ENCODE measurements at places on chromosomes 5 and 9. TPM values are rescaled to one million over a fixed set of nuclear protein-coding genes. Genes with fewer than 3 reads are reported as not detected.

PNPLA7 gene
- 6.4 TPM for polyA plus RNA-seq

TSSK1B gene
- not detected for polyA plus RNA-seq

DNA sequence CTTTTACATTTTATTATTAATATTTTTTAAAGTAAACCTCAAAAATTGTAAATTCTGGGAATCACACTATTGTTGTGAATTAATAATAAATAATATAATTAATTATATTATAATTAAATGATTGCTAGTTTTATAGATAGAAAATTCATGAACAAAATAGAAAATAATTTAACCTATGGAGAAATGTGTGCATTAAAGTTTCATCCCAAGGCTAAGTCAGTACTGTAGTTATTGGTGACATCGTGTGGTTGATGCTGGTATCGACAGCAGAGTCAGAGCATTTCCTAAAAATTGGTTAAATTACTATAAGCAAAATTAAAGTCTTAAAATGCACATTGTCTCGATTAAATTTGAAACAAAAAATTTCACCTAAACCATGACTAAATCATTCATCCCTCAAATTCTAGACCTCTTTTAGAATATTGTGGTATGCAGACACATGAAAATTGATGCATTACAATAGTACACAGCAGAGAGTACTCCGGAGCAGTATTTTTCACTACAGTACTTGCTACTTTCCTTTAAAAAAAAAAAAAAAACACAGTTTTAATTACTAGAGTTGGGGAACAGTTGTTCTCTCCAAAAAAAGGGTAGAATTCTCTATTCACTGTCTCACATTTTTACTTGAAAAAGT is 73.9 kb downstream of the RORB start:
- DNase-seq, result no peak

DNA sequence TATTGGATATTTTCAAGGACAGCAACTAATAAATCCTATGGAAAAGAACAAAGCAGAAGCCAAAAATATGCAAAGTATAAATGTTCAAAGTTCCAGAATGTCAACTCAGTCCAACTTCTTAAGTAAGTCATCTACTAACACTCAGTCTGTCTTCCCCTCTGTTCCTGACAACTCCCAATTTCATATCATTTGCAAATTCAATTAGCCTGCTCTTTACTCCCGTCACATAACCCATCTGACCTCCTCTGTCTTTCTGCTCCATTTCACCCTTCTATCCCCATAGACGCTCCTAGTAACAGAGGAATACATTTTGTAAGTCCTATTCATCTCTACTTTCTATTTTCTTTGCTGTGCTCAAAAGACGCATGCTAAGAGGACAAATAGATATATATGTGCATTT is 659.8 kb upstream of the MEF2C start:
- no peak for DNase-seq

DNA sequence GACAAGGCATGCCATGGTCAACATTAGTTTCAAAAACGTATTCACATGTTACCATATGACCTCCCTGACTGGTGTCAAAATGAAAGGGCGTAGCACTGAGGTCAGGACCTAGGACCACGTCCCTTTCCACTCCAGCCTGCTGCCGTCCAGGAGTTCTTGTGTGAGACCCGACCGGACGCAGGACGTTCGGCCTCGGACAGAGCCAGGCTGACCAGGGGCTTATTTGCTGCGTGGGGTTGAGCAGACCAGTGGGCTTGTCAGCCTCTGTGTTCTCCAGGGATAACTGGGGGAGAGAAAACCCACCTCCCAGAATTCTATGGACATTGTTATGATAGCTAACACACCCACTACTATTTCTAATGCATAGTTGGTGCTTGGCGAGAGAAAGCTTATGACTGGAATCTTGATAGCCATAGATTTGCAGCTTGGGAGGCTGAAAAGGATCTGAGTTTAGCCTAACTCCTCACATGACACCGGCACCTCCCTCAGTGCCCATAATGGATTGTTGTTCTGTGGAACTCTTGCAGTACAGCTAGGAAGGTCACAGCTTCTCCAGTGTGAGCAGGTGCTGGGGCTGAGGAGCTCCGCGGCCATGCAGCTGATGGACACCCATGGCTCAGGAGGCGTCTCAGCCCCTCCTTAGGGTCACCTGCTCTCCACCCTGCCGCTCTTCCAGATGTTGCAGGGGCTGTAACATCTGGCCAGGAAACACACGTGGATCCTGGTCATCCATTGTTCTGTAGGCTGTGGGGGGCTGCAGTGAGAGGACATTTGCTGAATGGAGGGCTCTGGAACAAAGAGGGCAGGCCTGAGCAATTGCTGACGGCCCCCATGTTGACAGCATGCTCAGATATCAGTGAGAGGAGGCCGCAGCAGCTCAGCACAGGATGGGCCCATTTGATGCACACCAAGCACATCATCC is 368.4 kb downstream of the IRX2 start:
- no peak for DNase-seq

GRCh38 chr5:56253924-56254323 is 20.8 kb upstream of the ANKRD55 start:
- DNase-seq, result no peak

DNA sequence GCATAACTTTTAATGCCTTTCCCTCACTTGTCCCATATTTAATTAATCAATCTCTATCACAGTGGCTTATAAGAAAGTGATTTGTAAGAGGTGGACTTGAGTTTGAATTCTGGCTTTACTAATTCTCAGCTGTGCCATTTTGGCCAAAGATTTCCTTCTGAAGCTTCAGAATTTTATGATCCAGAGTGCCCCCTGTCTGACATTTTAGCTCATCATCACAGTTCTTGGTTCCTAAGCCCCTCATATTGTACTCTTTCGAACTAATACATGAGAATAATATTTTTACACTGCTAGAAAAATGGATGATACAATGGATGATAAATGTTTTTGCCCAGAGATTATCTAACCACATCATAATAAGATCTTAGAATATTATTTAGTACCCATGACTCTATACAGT is 1014.1 kb downstream of the PTPRD start:
- DNase-seq, result no peak

- no peak for DNase-seq
Measured at GRCh38 chr5:172199446-172199845, 5.5 kb downstream of the EFCAB9 start.

DNA sequence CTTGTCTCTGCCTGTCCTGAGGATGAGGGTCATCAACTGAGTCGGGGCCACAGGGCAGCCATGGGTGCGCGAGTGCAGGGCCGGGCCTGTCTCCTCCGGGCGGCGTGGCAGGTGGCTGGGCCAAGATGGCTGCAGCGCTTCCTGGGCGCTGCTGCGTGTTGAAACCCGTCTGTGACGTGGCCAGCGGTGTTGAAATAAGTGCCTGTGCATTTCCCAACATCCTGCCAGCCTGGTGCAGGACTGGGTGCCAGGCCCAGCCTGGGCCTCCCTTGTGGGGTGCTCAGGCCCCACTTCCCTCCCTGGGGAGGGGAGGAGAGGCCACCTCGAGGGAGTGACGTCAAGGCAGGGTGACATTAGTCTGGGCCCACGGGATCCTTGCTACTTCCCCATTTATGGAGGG is 45.5 kb downstream of the RXRA start:
- no peak for DNase-seq

GRCh38 chr5:55176176-55176818 is 3.3 kb upstream of the CDC20B start:
- DNase-seq, result no peak

DNA sequence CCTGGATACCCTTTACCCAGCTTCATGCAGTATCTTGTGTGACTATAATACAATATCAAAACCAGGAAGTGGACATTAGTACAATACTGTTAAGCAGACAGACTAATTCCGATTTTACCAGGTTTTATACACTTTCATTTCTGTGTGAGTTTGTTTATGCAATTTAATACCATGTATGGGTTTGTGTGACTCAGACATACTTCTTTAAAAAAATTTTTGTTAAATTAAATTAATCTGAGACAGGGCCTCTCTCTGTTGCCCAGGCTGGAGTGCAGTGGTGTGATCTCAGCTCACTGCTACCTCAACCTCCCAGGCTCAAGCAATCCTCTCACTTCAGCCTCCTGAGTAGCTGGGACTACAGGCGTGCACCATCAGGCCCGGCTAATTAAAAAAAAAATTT is 156.8 kb downstream of the GAPVD1 start:
- DNase-seq, result no peak

TMEM171 gene
- polyA plus RNA-seq, result 0.23 TPM

CNTLN gene
- polyA plus RNA-seq, result 6.7 TPM

IFNK gene
- not detected for polyA plus RNA-seq

DNA sequence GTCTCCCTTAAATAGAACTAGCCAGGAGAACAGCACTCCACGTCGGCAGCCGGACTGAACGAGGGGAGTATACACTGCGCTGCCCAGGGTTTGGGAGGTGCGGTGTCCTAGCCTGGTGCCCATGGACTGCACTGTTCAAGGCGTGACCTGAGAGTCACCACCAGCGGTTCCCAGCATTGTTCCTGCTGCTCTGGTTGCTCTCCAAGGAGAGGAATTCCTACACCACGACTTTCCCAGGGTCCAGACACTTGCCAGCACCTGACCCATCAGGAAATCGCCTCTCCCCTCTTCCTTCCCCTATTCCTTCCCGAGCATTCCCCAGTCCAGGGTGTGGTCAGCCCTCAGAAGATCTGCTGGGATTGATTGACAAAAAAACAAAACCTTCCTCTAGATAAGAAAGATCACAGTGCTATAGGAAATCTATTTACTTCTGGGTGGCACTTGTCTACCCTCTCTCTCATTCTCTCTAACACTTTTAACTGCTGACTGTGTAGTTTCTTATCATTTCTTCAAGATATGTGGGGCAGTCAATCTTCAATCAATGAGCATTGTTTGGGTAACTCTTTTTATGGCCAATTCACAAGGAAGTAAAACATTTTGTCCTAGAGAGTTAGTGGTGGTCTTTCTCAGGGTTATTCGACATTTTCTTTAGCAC is 297.8 kb upstream of the ACTBL2 start:
- DNase-seq, result no peak

CDHR2 gene
- polyA plus RNA-seq, result not detected

PTGDS gene
- polyA plus RNA-seq, result 71.8 TPM

- no peak for DNase-seq
Measured at GRCh38 chr5:173878224-173878967, 9.8 kb upstream of the CPEB4 start.

DNA sequence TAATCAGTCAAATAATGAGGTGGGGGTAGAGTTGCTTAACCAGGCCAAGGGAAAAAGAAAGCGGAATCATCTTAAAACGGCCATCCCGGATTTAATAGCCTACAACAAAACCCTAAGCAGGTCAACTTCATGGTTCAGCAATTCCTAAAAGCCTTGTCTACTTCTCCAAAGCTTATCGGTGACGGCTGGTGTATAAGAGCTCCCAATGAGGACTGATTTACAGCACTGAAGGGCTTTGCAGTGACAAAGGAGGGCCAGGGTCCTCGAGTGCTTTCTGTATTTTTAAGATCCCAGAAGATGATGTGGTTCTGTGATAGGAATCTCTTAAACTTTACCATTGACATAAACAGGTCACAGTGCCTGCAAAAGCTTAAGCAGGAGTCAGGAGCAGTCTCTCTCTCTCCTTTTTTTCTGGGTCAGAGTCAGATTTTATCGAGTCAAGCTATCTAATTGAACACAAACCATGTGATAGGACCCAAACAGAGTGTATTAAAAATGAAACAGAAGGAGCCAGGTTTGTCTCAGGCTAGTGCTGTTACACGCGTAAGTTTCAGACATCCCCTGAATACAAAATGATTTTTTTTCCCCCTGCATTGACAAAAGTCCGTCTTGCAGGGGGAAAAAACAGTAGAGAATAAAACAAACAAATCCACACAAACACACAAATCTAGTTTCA is 663.6 kb upstream of the ZNF608 start:
- DNase-seq, result no peak

CAMK2A gene
- polyA plus RNA-seq, result 2.6 TPM

DNA sequence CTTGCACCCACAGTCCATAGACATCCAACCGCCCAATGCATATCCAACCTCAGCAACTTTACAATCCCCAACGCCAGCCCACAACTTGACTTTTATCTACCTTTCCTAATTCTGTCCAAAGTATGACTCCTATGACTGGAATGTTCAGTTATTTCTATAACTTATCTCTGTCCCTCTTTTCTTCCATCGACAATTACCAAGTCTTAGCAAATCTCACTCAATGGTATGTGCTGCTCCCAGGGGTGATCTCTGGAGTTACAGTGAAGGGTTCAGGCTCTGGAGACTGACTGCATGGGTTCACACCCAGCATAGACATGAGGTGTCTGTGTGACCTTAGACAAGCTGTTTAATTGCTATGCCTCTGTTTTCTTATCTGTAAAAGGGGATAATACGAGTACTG is 106.9 kb downstream of the SPOCK1 start:
- no peak for DNase-seq

DNA sequence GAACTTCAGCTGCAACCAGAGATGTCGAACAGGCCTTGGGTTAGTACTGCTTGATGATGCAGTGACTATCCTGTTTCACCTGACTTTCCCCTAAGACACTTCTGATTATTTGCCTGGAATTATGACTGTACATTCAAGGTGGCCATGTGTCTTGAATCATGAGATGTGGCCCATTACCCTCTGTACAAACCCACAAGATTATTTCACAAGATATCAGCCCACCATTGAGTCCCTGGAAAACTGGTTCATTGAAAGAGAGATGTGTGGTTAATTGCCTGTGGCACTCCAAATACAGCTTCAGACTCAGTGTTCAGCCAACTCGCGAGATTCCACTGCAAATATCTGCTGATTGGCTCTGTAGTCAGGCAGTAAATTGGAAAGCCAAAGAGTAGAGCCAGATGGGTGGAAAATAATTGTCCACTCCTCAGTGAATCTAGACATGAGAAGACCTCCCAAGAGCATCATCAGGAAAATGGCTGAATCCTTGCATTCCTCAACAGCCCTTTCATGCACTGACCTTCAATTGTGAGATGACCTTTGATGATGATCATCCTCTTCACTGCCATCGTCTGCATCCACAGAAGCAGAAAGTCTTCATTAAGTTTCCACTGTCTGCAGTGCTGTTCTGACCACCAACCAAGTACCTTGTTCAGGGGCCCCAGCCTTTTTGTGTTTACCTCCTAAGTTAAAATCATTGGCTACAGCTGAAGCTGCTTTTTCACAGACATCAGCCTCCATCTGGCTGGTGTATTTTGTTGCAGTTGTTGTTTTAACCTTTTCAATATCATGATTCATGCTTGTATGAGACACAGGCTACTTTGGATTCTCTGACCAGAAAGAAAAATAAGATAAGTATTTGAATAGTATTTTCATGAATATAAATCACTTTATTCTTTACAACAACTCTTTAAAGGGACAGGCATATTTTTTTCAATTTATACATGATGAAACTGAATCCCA is 75.2 kb downstream of the ESM1 start:
- DNase-seq, result no peak

DNA sequence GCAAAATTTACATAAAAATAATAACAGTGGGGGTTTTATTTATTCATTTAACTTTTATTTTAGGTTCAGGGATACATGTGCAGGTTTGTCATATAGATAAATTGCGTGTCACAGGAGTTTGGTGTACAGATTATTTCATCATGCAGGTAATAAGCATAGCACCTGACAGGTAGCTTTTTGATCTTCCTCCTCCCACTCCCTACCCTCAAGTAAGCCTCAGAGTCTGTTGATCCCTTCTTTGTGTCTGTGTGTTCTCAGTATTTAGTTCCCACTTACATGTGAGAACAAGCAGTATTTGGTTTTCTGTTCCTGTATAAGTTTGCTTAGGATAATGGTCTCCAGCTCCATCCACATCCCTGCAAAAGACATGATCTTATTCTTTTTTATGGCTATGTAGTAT is 240.3 kb downstream of the KIAA0825 start:
- no peak for DNase-seq

Data from urinary bladder (tissue), 4 donors.